NCI-H2029 treated with DMSO at 0.1 percent for 48 hours (cell line): ENCODE measurements at places on chromosomes 11 and 22.
A peak's percentile ranks its signal among the peaks of the same experiment; 100 is the strongest.

DNA sequence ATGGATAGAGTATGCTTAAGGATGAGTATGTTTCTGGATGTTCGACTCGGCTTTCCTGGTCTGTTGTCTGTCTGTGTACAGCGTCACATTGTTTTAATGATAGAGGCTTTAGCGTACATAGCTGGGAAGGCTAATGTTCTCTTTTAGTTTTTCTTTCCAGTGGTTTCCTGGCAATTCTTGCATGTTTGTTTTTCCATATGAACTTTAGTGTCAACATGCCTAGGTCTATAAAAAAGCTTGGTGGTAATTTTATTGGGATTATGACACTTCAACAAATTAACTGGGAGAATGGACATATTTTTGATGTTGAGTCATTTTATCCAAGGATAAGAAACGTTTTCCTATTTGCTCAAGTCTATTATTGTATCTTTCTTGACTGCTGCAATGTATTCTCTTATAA is 17.6 kb downstream of the F2 start:
- DNase-seq: no peak

DNA sequence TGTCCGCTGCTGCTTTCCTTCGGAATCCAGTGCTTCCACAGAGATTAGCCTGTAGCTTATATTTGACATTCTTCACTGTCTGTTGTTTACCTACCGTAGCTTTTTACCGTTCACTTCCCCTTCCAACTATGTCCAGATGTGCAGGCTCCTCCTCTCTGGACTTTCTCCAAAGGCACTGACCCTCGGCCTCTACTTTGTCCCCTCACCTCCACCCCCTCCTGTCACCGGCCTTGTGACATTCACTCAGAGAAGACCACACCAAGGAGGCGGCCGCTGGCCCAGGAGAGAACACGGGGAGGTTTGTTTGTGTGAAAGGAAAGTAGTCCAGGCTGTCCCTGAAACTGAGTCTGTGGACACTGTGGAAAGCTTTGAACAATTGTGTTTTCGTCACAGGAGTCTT is 15.4 kb upstream of the ST14 start:
- DNase-seq: no peak

DNA sequence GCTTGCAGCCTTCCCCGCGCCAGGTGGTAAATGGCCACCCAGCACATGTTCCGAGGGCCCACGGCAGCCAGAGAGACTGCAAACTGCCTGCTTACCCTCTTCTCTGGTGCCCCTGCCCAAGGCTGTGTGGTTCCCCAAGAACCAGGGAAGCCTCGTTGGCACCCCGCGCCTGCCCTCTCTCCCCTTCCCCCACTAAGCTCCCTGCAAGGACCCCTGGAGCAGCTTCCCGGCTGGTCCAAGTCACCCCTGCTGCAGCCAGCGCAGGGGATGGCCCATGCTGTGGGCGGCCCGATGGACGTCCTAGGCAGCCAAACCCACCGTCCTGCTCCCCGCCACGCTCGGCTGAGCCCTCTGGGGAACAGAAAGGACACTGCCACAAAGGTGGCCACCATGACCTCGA is 30.2 kb downstream of the MACROD1 start:
- DNase-seq: no peak

- no peak for DNase-seq
These were observed 688 bp upstream of the LRRC74B start for GRCh38 chr22:21044931-21045584.

- DNase-seq: no peak
These were observed 121.8 kb upstream of the NTM start for GRCh38 chr11:131248588-131248987.

DNA sequence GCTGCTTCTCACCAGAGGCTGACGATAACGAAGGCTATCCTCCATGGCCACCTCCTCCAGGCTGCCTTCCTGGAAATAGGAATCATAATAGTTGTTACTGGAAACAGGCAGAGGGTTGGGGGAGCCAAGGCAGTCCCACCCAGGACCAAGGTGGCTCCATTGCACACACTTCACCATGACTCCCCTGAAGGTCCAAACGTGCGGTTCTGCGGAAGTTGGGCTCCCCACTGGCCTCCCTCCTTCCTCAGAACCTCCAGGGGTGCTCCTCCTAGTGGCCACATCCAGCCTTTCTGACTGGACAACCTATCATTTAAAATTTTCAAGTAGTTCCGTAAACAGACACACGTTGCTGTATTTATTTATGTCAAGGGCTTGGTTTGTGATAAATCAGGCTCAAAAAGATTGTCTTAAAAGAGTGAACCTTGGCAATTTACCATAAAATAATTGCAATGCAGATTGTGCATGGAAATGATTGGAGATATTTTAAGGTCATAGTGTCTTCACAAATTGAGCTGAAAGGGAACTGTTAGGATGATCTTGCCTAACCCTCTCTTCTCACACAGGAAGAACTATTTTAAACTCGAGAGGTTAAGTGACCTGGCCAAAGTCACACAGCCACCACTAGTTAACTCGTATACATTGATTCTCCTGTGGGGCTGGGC is 1.4 kb upstream of the TCN2 start:
- DNase-seq: peak; percentile 49

GRCh38 chr11:44928816-44929215 is 21.9 kb downstream of the TP53I11 start:
- no peak for DNase-seq

DNA sequence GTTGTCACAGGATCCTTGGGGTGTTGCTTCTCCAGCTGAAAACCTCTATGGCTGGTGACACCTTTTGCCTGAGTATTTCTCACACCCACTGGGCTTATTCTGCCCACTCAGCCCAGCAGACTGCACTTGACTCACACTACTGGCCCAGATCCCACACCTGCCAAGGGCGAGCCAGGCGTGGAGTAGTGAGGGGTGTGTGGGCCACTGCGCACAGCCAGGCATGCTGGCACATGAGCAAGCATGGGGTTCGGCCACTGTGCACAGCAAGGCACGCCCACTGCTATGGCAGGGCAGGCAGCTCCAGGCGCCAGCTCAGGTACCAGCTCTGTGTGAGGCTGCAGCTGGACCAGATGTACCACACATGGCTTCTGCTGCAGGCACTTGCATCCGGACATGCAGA is 116.5 kb upstream of the MTNR1B start:
- DNase-seq: peak; percentile 49

DNA sequence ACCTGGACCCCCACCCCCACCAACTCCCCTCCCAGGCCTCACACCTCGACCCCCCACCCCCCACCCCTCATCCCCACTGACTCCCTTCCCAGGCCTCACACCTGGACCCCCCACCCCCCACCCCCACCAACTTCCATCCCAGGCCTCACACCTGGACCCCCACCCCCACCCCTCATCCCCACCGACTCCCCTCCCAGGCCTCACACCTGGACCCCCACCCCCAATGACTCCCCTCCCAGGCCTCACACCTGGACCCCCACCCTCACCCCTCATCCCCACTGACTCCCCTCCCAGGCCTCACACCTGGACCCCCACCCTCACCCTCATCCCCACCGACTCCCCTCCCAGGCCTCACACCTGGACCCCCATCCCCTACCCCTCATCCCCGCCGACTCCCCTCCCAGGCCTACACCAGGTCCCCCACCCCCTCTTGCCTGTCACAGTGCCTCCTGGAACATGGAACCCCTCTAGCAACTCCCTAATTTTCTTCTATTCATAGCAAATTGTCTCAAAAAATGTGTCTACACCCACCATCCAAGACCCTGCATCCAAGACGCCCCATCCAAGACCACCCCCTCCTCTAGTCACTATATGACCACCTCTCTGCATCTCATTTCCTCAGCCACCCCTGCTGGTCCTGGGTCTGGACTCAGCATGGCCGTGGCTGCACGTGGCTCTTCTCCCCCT is 36.9 kb upstream of the BRSK2 start:
- no peak for DNase-seq

GRCh38 chr11:8717876-8718753 is 35.5 kb downstream of the RPL27A start:
- peak; percentile 43 for DNase-seq

GRCh38 chr11:34860034-34860433 is 56.1 kb downstream of the APIP start:
- peak; percentile 81 for DNase-seq

DNA sequence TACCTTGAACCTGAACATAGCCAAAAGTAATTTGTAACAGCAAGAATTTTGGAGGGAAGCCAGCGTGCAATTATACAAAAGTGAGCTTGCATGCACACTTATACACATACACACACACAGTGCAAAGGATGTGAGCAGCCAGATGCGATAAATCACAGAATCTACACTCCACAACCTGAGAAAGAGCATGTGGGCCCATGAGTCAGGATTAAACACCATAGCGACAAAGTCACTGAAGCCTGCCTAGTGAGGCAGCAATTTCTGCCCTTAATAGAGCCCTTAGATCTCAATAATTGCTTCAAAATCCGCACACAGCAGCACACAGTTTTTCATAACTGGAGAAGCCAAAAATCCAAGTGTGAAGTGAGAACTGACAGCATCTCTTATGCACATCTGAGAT is 42.6 kb upstream of the TEAD1 start:
- no peak for DNase-seq

DNA sequence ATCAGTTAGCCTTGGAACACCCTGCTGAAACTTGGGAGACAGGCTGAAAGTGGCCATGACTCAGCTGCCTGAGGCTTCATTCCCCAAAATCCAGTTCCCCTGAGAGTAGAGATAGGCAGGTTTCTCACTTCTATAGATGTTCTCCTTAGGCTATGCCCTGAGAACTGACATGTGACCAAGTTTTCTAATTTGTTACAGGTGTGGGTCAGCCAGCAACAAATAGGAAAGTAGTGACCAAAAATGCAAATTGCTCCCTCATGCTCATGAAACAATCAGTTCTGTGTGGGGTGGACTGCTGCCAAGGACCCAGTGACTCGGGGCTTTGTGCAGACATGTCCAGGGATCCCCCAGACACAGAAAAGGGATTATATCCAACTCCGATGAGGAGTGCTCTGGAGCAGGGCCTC is 7.3 kb upstream of the CCDC15 start:
- DNase-seq: no peak

- no peak for DNase-seq
These were observed 773.2 kb downstream of the DLG2 start for GRCh38 chr11:84853841-84854497.

GRCh38 chr11:120333801-120334200 is 2.4 kb upstream of the ARHGEF12 start:
- DNase-seq: no peak

- DNase-seq: peak; percentile 47
These were observed 5.3 kb downstream of the OR51F2 start for GRCh38 chr11:4826425-4826824.

DNA sequence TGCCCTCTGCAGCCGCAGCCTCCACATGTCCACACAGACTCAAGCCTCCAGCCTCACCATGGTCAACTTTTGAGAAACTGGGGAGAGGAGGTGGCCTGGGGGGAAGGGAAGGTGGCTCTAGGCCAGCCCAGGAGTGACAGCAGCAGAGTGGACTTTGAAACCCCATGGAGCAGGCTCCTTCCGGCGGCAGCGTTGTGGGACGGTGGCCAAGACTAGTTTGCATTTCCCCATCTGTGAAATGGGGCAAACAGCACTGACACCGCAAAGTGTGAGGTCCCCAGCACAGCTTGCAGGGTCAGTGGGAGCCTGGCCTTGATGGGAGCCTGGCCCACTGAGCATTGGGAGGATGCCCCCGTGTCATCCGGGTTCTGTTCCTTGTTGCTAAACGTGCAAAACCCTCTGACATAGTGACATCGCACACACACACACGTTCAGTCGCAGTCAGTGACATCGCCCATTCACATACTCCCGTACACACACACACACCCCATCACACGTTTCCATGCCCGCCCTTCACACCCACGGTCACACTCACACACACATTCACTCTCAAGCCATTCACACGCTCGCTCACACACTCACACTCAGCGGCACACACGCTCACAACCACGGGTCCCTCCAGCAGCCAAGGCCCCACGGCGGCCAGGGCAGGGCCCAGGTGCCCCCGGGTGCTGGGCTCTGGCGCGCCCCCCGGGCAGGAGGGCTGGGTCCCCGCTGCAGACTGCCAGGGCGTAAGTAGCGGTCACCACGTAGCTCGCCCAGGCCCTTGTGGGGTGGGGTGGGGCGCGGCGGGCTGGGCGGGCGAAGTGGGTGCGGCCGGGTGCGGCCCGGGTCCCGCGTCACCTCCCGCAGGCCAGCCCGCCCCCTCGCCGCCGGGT is 585 bp downstream of the CYB5R3 start:
- DNase-seq: no peak

GRCh38 chr22:50228366-50228765 is 16.5 kb downstream of the TUBGCP6 start:
- DNase-seq: no peak

GRCh38 chr11:133928628-133929059 is 28.1 kb downstream of the IGSF9B start:
- DNase-seq: peak; percentile 10
